ENCODE measurements at places on chromosomes 5 and 9.

DNA sequence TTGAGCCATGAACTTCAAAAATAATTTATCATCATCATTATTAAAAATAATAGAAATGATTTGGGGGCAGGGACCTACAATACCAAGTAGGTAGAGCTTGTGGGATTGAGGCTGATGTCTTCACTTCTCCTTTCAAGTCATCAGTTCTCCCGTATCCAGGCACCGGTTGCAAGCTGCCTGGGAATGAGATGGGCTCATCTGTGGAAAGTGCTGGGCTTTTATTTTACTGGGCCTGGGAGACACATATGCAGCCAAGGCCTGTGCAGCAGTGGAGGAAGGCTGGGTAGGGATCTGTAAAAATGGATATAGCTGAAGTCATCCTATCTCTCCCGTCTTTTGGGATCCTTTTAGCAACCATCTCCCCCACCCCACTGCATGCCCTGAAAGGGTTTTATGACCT, 284.1 kb upstream of the CLINT1 start:
- DNase-seq = no peak

GRCh38 chr5:134019636-134020035, 14.9 kb upstream of the VDAC1 start:
- no peak for DNase-seq

DNA sequence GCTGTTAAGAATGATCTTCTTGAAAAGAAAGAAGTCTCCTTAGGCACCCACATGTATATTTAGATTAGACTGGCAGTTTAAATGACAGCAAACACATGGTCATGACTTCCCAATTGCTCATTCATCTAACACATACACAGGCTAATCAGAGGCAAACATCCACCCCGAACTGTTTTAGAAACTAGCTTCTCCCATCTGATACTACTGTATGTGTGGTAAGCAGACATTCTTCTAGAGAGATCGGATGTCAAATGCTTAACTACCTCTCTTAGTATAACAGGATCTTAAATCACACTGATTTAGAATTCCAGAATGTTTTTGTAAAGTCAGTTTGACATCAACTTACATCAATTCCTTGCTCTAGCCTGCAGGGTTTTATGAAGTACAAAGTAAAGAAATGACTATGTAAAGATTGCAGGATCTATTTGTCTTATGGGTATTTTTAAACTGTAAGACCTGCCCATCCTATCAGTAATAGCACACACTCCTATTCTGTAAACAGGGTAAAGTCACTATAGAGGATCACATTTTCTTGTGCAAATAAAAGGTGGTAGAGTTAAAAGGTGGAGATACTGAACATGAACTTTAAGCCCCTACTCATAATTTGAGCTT, 239.7 kb downstream of the MLLT3 start:
- DNase-seq = no peak

DNA sequence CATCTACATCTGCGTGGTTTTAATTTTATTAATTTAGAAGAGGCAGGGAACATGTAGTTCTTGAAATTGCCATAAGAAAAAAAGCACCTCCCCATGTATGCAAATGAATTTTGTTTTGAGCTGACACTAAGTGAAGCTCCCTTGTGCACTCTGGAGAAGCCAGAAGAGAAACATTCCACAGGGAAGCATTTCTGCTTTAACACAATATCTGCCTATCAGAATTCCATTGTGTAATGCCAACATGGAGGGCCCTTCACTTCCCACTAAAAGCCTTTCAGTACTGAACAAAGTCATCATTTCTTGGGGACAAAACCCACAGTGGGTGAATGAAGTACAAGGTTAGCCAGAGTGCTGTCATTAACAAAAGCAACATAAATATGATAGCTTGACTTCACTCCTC, 59.7 kb downstream of the PRELID2 start:
- no peak for DNase-seq

DNA sequence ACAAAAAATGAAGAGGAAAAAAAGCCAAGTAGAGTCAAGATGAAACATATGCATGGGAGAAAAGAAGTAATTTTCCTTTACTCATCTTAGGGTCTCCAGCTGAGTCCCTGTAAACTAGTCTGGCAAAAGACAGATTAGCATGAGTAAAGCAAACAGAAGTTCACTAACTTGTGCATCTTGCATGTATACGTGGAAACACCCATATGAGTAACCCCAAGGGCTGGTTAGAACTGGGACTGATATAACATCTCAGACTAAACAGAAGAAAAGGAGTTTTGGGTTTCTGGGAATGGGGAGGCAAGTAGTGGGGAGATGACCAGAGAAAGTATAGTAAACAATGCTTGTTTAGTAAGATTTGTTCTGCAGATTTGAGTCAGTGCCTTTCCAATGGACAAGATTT, 20.1 kb upstream of the GLDC start:
- DNase-seq = no peak

DNA sequence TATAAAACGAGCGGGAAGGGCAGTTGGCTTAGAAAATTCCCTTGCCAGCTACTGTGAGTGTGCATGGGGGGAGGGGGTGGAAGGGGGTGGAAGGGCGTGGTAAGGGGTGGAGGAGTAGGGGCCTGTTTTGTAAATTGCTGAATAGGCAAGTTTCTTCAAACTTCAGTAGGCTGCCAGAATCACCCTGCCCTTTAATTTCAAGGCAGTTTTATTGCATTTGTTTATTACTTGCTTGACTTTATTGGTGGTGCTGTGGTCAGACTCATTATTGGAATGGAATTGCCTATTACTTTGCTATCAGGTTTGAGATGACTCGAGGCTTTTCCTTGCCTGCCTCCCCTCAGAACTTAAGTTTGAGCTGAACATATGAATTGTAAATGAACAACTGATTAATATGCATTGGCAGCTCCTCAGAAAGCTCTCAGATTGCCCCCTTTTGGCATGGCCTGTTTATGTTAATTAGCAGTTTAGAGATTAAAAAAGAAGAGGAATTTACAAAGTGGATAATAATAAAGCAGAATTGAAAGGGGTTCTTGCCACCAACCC, 76.0 kb downstream of the SEMA6A start:
- DNase-seq = no peak

GRCh38 chr9:81032030-81032572, 657.2 kb downstream of the TLE1 start:
- no peak for DNase-seq

GRCh38 chr9:136868644-136869043, 2.5 kb upstream of the EDF1 start:
- no peak for DNase-seq

DNA sequence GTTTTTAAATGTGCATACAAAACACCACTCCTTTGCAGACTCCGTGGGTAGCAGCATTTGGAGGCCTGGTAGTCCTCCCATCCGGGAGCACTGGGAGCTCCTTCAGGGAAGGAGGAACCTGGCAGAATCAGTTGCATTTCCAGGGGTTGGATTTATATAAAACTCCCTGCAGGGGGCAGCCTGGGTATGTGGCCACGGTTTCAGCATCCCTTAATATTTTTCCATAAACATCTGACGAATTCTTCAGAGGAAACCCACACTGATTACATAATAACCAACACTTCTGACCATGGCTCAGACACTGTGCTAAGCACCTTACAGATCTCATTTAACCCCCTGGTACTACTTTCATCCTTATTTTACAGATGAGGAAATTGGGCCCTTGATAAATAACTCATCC, 6.1 kb upstream of the AFAP1L1 start:
- DNase-seq = no peak

- DNase-seq = no peak
Measured at GRCh38 chr5:34827588-34828506, 11.1 kb upstream of the TTC23L start.

DNA sequence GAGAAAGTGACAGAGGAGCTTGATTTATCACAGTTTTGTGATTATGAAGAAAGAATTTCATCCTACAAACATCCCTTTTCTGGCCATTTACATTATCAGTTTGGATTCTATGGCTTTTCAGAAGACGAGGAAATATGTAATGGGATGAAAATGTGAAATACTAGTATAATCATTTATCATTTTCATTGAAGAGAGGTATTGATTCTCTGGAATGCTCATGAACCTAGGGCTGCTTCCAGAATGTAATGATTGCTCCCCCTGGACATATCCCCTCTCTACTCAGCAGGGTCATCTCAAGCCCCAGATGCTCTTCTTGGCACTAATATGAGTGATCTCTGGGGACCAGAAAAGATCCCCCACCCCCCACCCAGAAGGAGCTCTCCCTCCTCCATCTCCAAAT, 106.7 kb upstream of the ZNF618 start:
- DNase-seq = no peak

DNA sequence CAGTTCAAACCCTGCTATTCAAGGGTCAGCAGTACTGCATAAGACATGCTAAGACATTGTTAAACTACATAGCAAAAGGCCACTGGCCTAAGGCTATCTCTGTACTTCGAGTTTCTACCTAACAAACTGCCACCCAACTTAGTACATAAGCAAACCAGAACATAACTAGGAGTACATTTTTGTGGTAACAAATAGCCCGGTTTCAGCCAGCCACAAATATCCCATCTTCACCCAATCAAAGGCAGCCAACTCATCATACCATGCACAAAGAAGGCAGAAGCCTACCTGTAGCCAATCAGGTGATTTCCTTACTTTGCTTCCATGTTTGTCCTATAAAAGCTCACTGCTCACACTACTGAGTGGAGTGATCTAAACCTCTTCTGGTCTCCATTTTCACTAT, 201.4 kb downstream of the SMARCA2 start:
- no peak for DNase-seq

- DNase-seq = no peak
Measured at GRCh38 chr9:79061752-79062616, 509.8 kb upstream of the TLE4 start.

- no peak for DNase-seq
Measured at GRCh38 chr5:124365361-124365801, 381.1 kb downstream of the ZNF608 start.

DNA sequence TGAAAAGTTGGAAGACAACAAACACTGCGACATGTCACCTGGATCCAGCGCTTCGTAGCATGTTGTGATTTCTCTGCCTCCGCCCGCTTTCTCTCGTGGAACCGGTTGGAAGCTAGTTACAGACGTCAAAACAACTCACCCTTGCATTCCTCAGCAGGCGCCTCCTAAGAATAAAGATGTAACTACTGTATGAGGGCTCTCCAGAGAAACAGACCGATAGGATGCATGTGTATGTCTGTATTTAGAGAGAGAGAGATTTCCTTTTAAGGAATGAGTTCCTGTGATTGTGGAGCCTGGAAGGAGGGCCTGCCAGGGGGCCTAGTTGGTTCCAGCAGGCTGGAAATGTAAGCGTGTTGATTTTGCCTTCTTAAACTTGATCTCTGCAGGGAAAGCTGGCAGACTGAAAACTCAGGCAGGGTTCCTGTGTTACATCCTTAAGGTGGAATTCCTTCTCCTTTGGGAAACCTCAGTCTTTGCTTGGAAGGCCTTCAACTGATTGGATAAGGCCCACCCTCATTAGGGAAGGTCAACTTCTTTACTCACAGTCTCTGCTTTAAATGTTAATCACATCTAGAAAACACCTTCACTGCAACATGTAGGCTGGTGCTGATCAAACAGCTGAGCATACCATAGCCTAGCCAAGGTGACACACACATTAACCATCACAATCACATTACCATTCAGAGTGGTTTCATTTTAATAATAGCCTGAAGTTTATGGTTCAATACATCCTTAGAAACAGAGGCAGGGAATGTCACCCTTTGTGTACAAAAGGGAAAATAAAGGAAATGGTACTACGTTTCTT, 163.8 kb downstream of the SYK start:
- DNase-seq = no peak

DNA sequence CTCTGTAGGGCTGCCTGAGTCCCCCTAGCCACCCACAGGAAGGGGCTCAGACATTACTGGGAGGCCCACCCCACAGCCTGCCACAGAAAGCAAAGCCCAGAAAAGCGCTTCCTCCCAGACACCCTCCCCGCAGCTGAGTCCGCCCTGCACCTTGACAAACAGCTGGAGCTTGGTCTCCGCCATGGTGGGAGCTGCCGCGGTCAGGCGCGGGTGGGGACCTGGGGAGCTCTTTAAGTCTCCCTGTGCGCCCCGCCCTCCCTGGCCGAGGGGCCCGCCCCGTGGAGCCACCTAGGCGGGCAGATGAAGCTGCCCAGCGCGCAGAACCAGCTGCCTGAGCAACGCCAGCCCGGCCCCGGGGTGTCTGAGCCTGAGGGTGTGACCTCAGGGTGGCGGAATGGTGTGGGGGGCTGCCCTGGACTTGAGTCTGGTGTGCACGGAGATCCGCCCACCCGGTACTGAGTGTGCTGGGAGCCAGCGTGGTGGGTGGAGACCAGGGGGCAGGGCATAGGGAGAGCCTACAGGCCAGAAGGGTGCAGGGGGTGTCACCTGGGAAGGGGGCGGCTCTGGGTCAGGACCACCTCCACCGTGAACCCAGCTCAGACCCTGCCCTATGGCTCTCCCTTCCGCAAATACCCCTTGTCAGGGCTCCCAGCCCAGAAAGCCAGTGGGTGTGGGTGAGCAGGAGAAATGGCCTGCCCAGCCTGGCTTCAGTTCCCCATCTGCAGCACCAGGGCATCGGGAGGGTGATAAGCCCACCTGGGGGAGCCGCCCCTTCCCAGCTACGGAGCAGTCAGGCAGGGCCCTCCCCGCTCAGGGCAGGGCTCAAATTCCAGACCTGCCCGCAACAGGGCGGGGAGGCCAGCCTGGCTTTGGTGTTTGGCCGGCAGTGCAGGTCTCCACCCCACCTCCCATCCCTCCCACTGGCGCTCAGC, at the start of gene CLIC3:
Gene CLIC3 (minus strand): TSS at position 208 of the 932 bp plus-strand sequence. CDS start 25 bp downstream, at position 183.
- no peak for DNase-seq

DNA sequence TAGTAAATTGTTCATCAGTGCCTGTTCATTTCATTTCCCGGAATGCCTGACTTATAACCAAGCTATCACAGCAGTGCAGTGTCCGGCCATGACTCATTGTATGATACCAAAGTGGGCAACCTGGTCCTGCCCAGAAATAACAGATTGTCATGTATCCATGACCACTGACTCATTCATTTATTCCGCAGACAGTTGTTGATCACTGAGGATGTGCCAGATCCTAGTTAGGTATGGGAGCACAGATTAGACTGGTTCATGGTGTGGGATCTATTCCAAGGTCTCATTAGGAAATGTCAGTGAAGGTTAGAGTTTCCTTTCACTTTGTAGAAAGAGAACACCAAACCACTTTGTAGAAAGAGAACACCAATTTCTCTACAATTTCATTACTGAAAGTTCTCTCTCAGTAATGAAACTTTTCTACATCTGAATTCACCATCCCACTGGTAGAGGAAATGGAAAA, 8.7 kb downstream of the NREP start:
- DNase-seq = no peak

DNA sequence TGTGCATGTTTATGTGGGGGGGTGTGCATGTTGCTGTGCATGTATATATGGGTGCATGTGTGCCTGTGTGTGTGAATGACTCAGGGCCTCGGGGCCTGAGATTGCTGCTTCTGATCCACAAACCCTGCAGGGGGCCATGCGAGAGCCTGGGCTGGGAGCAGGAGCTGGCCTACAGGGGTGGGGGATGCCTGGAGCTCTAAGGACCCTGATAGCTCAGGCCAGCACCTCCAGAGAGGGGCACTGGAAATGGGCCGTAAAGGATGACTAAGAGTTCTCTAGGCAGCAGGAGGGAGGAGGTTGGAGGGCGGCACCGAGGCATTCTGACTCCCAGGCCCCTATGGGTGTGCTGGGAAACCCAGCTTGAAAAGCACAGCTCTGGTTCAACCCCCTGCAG, 6.9 kb upstream of the UBAC1 start:
- no peak for DNase-seq

GRCh38 chr5:115068239-115069086, 101.2 kb downstream of the TRIM36 start:
- DNase-seq = no peak

GRCh38 chr5:78670701-78671269, 22.2 kb upstream of the LHFPL2 start:
- no peak for DNase-seq

All from activated naive CD4-positive, alpha-beta T cell (primary cell).